AG10803 (cell line): ENCODE measurements at places on chromosomes 11 and 22.

DNA sequence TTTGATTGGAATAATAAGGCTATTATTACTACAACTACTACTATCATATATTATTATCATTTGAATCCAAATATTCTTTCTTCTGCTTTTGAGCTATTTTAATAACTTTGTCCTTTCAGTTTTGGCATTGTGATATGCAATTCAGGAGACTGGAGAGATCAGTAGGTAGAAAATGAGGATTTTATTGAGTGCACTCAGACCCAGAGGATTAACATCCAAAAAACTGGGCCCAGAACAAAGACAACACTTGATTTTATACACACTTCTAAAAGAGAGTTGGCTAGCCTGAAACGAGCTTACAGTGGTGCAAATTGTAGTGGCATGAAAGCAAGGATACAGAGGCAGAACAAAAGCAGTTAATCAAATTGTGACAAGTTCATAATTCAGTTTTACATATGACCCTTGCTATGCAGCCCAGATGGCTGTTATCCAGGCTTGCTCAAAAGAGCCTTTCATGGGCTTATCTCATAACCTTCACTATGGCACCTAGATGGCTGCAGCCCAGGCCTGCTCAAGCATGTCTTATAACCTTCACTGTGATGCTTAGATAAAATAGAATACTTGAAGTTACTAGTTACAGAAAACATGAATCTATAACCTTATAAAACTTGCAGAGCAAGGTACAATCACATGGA lies 796.3 kb upstream of the RAG2 start:
- DNase-seq: no peak

- DNase-seq: no peak
Measured at GRCh38 chr11:61868571-61869428, 22.5 kb downstream of the FADS3 start.

DNA sequence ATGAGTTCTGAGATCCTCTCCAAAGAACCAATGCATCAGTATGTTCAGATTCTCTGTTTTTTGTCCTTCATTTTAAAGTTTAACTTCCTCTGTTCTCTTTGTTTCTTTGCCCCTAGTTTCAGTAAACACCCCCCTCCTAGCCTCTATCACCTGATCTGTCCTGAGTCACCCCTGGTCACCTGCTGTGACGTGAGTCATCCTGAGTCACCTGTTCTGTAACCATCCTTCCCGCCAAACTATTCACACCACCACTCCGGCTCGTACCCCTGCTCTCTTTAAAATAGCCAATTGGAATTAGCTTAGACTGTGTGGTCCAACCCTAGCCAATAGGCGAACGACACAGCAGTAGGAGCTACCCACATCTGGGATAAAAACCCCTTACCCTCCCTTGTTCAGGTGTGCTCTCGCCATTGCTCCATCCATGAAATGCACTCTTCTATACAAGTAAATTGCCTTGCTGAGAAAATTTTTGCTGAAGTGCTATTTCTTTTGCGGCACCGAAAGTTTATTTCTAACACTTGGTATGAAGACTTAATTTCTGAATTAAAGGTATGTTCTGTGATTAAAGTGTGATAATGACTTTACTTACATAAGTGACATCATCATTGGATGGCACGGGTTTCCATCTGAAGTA lies 318.4 kb downstream of the AASDHPPT start:
- no peak for DNase-seq

GRCh38 chr22:41642331-41643110 lies 21.4 kb downstream of the XRCC6 start:
- DNase-seq: peak; percentile 17

- no peak for DNase-seq
Measured at GRCh38 chr11:13145461-13145860, 132.1 kb upstream of the BMAL1 start.

DNA sequence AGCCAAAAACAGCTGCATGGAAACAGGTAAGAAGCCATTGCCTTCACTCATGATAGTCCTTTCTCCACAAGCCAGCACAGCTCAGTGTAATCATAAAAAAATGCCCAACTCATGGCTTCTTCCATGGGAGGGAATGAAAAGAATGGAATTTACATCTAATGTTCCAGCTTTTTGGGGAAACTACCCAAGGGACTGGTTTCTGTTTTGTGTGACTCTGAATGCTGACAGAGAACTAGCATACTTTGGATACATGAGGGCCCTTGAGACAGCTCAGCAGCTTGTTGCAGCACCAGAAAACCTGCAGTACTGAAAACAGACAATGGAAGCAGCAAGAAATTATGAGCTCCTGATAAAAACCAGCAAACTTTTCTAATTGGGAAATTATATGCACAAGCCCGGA lies 24.2 kb upstream of the HORMAD2 start:
- peak; percentile 40 for DNase-seq

- DNase-seq: no peak
Measured at GRCh38 chr11:19436932-19437331, 196.2 kb upstream of the E2F8 start.

- no peak for DNase-seq
Measured at GRCh38 chr11:35307221-35307621, 112.1 kb downstream of the SLC1A2 start.

DNA sequence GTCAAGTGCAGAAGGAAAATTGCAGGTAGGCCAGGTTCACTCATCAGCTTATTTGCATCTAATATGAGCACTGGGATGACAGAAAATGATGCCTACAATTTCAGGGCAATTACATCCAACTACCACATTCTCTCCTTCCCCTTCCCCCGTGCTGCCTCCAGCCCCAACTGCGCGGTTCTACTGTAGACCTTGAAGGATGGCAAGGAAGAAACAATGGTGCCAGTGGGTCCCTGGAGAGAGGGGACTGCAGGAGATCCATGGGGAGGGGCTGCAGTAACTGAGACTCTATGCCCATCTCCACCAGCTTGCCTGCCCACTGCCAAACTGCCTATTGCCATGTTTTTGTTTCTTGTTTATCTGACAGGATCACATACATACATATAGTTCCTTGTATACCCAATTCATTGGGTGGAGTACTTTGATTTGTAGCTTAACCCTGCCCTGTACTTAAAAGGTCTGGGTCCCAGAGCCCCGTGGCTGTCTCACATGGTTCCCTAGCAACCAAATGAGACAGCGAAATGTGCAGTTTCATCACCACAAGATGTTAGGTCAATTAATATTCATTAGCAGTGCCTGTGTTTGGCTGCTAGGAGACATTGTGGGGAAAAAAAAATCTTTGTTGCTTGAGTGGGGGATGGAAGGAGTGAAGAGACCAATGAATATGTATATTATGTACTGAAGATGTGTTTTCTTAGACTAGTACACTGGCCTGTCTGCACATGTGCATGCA lies 253.5 kb upstream of the PLET1 start:
- no peak for DNase-seq

DNA sequence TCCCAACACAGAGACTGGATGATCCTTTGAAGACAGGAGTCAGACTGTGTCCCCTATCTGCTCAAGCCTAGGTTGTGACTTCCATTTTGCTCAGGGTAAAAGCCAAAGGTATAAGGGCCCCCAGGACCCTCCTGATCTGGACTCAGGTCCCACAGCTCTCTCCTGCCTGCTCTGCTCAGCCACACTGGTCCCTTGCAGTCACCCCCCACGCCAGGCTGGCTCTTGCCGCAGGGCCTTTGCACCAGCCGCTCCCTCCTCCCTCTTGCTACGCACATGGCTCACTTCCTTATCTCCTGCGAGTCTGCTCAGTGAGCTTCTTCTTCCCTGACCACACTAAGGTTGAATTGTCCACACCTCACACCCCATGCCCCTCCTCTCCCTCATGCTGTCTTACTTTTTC lies 28.4 kb upstream of the CACNG2 start:
- DNase-seq: no peak

DNA sequence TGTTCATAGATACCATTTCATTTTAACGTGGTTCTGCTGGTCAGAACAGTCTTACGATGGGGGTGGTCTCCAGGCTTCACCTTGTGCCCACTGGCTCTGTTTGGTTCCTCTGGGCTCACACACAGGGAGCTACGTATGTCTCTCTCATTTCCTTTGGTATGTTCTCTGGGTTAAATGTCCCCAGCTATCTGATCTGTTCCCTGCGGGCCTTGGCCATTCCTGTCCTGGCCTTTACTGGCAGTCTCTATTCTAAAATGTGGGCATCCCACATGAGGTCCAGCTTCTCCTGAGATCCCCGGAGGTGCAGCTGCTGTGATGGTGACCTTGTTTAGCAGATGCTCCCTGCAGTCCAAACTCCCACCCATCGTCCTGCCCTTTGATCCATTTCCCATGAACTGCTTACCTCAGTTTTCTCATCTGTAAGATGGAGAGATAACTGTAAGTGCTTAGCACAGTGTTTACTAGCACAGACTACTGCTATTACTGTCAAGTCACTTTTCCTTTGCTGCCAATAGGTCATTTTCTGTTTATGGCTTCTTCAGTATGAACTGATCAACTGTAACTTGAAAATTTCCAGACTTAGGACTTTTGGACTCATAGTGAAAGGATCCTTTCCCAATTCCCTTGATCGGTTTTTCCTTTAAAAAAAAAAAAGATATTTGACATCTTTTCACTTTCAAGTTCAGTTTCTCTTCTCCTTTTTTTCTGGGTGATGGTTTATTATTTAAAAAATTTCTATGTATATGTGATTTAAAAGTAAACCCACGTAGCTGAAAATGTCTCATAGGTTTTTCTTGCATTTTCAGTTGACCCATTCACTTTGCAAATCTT lies 92.9 kb downstream of the PTPRJ start:
- DNase-seq: no peak

DNA sequence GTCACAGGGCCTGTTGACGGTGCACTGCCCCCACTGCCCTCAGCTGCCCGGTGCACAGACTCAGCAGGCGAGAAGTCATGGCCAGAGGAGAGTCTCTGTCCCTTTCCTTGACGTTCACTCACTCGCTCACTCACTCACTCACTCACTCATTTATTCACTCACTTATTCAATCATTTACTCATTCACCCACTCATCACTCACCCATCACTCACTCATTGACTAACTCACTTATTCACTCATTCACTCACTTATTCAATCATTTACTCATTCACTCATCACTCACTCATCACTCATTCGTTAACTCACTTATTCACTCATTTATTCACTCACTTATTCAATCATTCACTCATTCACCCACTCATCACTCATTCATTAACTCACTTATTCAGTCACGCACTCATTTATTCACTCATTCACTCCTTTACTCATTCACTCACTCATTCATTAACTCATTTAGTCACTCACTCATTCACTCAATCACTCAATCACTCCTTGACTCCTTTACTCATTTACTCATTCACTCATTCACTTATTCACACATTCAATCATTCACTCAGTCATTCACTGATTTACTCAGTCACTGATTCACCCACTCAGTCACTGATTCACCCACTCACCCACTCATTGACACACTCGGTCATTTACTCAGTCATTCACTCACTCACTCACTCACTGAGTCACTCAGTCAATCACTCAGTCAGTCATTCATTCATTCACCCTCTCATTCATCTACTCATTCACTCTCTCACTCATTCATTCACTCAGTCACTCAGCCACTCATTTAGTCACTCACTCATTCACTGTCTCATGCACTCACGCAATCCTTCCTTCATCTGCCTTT lies 1193.5 kb downstream of the BRD1 start:
- DNase-seq: no peak

GRCh38 chr11:83464160-83464944 lies 178.2 kb upstream of the CCDC90B start:
- no peak for DNase-seq

DNA sequence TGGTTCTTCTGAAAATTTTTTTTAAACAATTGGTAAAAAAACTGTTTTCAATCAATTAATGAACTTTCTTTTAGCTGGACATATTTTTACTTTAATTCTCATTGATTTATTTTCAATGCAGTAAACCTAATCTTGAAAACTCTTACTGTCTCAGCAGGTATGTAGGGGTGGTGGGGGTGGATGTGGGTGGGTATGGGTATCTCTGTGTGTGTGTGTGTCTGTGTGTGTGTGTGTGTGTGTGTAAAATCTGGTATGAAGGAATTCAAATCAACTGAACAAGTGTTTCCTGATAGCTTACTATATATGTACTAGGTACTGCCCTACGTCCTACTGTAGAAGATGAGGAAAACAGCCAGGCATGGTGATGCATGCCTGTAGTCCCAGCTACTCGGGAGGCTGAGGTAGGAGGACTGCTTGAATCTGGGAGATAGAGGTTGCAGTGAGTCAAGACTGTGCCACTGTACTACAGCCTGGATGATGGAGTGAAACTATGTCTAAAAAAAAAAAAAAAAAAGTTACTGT lies 75.5 kb downstream of the MRTFA start:
- no peak for DNase-seq

GRCh38 chr22:29773233-29773632 lies 6.1 kb downstream of the UQCR10 start:
- DNase-seq: peak; percentile 29

- DNase-seq: no peak
Measured at GRCh38 chr11:73194034-73194507, 24.0 kb upstream of the P2RY2 start.

DNA sequence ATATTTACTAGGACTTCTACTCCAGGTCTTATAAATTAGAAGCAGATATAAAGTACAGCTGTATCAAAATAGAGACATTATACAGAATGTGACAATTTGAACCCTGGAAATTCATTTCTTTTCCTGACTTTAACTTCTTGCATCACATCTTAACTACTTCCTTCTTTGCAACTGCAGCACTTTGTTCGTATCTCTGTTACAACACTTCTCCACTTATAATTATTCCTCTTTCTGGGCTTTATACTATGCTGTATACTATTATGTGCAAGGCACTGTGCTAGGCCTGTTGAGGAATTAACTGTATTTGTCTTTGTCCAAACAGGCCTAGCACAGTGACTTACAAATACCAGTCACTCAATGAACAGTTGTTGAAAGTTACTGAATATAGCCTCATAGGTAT lies 1.8 kb upstream of the SLC36A4 start:
- no peak for DNase-seq

- DNase-seq: no peak
Measured at GRCh38 chr11:131592734-131593133, 222.3 kb downstream of the NTM start.

- no peak for DNase-seq
Measured at GRCh38 chr11:110450246-110450645, 20.5 kb downstream of the FDX1 start.

- DNase-seq: no peak
Measured at GRCh38 chr11:3888876-3889275, 33.4 kb downstream of the STIM1 start.

GRCh38 chr11:75733431-75734107 lies 15.9 kb downstream of the MOGAT2 start:
- DNase-seq: peak; percentile 9

- no peak for DNase-seq
Measured at GRCh38 chr11:97854877-97855276, 1165.9 kb upstream of the CNTN5 start.

DNA sequence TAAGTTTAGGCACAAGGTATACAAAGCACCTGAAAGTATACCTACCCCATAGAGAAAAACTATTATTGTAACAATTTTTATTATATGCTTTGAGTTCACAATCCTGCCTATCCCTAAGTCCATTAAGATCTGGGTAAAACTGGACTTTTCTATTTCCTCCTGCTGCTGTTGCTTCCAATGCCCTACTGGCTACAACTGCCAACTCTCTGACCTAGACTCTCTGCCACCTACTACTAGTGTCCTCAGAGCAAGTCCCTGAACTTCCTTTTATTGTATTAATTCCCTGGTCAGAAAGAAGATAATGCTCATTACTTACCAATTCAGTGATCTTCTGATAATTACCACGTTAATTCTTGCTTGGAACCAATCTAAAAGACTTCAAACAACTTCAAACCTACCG lies 70.3 kb downstream of the RBFOX2 start:
- DNase-seq: no peak
